ENCODE measurements at places on chromosomes 2 and 18.
A peak's percentile ranks its signal among the peaks of the same experiment; 100 is the strongest.

DNA sequence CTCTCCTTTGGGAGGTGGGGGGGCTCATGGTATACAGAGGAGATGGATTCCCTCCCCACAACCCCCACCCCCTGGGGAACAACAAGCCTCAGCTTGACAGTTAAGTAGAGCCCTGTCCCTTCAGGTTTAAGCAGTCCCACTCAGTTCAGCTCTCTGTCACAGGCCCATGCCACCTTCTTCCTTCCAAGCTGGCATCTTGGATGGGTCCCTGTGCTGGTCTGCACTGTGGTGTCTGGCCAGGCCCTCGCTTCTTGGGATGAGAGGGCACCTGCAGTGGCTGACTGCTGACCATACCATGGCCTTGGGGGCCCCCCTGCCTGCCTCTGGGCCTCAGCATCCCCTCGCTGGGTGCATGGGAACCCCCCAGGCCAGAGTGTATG lies 20.4 kb upstream of the GPR17 start:
- no peak for DNase-seq

DNA sequence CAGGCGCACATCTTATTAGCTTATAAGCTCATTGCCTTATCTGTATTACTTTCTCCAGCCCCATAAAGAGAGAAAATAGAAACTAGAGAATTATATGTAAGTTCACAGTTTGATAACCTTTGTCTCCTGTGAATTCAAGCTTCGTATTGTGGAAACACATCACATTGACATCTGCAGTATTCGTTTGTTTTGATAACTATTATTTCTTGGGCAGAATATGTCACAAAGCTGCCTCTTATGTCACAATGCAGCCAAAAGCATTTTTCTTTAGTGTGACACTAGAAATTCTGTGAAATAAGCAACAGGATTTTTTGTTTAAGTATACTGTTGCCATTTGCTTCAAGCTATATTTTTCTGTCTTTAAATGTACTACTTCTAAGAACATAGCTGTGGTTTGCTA lies 221.5 kb downstream of the DOK6 start:
- no peak for DNase-seq

- DNase-seq = peak; percentile 32
These were observed 237.2 kb downstream of the INSIG2 start for GRCh38 chr2:118325321-118325955.

DNA sequence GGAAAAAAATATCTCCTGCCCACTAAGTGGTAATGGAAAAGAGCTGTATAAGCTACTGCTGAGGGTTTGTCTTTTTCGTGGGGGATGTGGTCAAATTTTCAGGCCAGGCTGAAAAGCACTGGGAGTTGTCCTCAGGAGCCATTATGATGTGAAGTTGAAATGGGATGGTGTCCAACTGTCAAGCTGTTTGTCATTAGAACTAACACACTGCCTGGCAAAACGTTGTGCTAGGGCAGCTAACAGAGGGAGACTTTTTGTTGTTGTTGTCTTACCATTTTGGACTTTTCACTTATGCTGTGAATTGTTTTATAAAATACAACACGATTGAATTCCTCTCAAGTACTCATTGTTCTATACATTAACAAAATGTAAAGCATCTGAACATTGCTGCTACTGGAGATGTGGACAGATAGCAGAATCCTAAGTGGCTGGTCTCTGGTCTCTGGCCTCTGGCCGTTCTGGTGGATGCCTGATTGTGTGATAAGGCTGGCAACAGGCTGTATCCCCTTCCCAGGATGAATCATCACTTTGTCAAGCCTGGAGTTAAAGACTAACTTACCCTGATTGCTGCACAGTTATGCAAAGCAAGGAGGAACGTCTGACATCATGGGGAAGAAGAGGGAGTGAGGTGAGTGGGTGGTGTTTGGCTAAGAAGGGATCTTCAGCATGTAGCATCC lies 2.3 kb downstream of the MYO1B start:
- peak; percentile 92 for DNase-seq

DNA sequence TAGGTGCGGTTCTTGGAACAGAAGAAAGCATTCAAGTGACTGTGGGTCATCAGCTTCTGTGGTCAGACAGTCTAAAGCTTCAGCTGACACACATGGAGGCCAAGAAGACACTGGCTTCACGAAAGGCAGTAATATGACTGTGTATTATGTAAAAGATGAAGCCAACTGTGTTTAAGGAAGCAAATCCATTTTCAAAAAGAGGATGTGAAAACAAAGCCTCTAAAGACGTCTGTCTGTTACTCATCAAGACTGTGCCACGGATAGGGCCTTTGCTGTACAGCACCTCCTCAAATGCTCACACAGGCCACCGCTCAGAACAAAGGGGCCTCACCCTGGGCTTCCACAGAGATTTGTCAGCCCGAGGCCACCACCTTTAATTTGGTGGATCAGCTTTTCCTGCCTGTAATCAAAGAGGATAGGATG lies 21.1 kb upstream of the TMEM163 start:
- DNase-seq = no peak

DNA sequence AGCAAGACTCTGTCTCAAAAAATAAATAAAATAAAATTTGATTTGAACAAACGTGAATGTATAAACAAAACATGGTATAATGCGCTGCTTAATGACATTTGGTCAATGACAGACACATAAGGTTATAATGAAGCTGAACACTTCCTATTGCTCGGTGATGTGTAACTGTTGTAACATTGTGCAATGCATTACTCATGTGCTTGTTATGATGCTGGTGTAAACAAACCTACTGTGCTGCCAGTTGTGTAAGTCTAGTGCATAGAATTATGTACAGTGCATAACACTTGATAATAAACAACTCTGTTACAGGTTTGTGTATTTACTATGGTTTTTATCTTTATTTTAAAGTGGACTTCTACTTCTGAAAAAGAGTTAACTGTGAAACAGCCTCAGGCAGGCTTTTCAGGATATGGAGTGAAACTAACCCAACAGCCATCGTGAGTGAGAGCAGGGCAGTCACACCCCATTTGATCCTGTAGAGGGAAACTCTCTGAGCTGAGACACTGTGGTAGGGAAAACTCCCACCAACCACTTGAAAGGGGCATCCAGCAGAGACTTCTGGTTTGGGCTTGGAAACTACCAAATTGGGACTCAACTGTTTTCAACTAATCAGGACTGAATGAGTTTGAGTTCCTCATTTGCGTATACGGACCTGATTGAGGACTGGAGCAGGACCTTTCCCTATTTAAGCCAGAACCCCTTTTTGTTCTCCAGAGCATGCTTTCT lies 8.7 kb upstream of the RPRD1A start:
- peak; percentile 73 for DNase-seq

DNA sequence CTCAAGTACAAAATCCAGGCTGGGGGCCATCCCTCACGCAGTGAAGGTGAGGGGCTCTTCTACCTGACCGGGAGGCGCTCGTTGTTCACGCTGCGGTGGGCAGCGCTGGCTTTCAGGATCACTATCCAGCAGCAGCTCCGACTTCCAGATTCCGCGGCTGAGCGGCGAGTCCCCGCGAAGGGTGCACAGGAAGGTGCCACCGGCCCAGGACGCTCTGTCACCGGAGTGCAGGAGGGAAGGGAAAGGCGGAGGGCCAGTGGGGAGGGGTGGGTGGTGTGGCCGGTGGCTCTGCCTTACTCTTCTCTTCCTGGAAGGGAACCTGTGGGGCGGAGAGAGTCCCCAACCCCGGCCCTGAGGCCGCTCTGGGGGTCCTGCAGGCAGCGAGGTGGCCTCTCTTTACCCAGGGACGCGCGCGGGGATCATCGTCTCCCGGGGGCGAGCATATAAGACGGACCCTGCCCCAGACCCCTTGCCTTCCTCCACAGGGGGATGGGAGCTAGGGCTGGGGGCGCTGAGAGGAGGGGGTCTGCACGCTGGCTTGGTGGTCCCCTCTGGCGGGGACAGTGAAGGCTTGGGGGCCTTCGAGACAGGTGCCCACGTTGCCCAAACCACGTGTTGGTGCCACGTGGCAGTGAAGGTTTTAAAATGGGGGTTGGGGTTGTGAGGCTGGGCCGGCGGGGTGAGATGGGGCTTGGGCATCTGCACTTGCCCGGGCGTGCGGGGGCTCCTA lies 26.9 kb upstream of the HS6ST1 start:
- no peak for DNase-seq

DNA sequence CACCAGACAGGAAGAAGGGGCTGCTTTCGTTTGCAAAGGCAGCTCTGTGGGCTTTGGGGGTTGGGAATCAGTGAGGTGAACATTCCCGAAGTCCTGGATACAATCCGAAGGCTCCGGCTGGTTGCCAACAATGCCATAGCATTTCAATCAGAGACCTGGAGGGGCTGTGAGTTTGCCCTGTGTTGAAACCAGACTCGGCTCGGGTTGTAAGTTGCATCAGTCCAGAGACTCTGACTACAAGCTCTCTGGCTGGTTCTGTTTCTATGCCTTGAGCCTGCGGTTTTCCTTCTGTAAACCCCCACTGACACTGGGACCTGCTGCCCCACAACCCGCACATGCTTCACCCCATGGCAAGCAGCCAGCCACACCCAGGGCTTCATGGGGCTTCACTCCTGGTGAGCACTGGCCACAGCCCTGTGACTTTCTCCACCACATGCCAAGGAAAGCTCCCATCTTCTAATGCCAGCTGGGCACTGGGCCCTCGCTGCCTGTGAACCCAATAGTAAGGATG lies 85.7 kb upstream of the ODC1 start:
- peak; percentile 56 for DNase-seq

DNA sequence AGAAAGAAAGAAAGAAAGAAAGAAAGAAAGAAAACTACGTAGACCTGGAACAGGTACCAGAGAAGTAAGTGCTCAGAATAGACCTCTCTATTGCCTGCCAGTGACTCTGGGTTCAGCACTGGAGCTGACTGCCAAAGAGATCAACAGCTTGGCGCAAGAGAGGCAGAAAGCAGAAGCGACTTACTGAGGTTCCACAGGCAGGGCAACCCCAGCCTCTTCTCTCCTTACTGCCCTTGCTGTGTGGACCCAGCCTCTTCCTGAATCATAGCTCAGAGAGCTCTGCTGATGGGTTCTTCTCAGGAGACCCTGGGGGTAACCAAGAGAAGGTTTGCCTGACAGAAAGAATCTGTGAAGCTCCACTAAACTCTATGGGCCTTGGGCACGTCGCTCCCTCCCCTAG lies 7.1 kb downstream of the CAPN13 start:
- no peak for DNase-seq

- DNase-seq = no peak
These were observed 109.7 kb downstream of the METTL8 start for GRCh38 chr2:171323971-171324528.

GRCh38 chr2:54049365-54049764 lies 66.0 kb upstream of the ACYP2 start:
- DNase-seq = no peak

DNA sequence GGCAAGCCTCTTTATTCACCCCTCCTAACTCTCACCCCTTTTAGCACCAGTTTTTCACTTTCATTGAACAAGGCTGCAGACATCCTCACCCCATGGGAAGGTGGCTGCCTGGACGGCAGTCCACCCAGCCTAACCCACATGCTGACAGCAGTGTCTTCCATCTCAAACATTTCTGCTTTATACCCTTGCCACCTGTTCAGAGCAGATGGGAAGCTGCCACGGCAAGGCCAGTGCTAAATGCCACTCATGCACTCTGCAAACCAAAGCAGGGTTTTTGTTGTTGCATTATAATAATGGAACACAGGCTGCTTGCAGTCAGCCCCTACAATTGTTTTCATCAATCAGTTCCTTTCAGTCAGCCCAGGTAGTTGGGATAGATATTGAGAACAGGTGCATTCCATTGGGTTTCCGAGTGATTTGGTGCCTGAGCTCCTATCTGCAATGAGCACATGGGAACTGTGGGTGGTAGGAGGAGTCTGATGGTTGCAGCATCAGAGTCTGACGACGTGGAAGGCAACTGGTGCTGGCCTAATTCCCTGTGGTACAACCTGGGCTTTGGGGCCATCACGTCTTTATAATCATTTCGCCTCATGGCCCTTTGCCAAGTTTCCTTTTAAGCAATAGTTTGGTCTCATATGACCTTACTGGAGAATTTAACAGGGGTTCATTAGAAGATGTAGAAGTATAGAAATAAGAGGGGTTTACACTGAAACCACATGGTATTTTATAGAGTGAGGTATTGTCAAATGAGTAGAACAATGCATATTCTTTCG lies 252.5 kb upstream of the SP5 start:
- no peak for DNase-seq

GRCh38 chr2:100855606-100856005 lies 35.7 kb downstream of the NPAS2 start:
- DNase-seq = no peak

GRCh38 chr18:50663626-50664441 lies 103.9 kb downstream of the MAPK4 start:
- DNase-seq = no peak

DNA sequence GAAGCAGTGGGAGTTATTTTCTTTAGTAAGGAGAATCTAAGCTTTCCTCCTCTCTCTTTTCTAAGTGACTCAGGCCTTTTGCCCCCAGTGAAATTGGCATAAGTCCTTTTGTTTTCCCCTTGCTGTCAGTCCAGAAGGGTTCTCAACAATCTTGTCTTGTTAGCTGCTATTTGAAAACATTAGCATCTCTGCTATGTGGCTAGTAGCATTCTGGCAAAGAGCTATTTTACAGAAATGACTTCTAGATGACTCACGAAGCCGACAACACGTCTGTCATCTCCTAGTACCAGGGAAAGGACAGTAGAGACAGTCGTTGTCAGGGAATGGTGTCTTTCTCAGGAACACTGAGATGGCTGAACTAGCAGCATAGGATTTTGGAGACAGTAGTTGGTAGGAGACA lies 14.7 kb downstream of the SMARCAL1 start:
- DNase-seq = peak; percentile 88

- DNase-seq = no peak
These were observed 80.7 kb upstream of the LDLRAD4 start for GRCh38 chr18:13137670-13138419.

DNA sequence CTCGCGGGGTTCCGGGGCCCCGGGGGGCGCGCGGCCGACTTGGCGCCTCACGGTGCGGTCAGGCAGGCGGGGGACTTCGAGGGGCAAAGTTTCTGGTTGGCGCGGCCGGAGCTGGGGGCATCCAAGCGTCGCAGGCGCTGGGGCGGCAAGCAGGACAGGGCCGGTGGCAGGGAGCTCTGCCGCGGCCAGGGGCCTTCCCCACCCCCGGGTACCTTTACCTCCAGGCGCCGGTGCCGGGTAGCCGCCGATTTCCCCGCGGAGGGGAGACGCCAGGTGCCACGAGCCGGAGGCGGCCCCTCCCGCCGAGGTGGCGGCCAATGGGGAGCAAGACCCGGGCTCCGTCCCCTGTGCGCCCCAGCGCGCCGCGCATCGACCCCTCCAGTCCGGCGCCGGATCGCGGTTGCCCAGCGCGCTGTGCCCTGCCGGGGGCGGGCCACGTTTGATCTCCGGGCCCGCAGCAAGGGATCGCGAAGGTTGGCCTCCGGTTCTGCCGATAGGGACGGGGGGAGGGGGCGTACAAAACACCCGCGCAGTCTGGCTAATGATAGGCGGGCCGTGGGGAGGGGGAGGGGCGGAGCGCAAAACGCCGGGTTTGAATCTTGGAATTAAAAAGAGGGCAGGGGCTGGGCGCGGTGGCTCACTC lies at the start of gene ST8SIA5:
Gene ST8SIA5, minus strand, starts transcription at position 495 of the 643 bp plus-strand sequence. CDS start 545 bp downstream, outside the sequence.
- DNase-seq = no peak

DNA sequence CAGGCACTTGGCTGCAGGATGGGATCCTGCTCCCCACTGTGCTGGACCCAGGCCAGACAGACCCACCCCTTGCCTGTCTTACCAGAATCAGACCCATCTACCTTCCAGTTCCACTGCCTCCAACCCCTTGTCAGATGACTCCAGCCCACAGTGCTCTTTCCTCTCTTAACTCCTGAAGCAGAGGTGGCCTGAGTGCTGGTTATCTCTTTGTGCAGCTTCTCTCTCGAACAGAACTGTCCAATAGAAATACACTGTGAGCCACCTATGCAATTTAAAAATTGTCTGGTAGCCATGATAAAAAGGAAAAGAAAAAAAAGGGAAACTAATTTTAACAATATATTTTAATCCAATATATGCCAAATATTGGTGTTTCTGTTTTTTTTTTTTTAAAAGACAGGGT lies 160.2 kb upstream of the SMAD2 start:
- no peak for DNase-seq

- DNase-seq = no peak
These were observed 586.4 kb upstream of the CNTNAP5 start for GRCh38 chr2:123438675-123439074.
